ENCODE measurements at places on chromosomes 3 and 15.

DNA sequence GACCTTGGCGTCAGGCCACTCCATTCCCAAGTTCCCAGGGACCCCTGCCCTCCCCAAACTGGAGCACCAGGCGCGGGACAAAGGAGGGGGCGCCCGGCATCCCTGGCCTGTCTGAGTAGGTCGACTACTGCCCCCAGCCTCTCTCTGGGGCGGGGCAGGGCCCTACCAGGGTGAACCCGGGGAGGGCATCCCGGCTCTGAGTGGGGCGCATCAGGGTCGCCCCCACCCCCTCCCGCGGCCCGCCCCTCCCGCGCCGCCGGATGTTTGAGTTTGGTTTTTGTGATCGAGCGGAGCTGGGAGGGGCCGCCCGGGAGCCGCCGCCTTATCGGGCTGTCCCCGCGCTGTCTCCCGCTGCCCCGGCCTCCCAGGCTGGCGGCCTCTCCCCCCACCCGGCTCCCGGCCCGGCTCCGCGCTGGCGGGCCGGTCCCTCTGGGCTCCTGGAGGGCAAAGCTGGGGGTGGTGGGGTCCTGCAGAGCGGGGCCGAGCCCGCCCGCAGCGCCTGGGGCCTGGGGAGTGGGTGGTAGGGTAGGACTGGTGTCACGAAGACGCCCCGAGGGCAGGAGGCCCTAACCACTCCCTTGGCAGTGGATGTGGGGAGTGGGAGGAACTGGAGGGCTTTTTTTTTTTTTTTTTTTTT is 47.2 kb upstream of the SMAD6 start:
- no peak for DNase-seq

- no peak for DNase-seq
Observed at GRCh38 chr3:46882377-46883053, 5.0 kb downstream of the PTH1R start.

DNA sequence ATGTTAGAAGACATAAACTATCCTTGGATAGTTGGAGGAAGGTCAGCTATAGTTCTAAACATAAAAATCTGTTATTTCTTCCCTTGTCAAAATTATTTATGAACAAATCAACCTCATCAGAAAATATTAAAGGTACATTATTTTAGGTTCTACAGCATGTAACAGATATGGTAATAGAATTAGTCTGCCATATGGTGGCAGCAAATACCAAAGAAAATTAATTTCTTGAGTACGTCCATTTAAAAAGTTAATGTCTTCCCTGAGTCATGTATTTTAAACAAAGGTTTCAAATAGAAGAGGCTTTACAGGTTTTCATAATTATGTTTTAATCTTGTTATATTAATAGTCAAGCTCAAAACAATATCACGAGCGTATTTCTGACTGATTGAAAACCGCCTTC is 17.9 kb upstream of the ANKRD28 start:
- DNase-seq: no peak

- no peak for DNase-seq
Observed at GRCh38 chr15:77702211-77702957, 69.7 kb upstream of the LINGO1 start.

DNA sequence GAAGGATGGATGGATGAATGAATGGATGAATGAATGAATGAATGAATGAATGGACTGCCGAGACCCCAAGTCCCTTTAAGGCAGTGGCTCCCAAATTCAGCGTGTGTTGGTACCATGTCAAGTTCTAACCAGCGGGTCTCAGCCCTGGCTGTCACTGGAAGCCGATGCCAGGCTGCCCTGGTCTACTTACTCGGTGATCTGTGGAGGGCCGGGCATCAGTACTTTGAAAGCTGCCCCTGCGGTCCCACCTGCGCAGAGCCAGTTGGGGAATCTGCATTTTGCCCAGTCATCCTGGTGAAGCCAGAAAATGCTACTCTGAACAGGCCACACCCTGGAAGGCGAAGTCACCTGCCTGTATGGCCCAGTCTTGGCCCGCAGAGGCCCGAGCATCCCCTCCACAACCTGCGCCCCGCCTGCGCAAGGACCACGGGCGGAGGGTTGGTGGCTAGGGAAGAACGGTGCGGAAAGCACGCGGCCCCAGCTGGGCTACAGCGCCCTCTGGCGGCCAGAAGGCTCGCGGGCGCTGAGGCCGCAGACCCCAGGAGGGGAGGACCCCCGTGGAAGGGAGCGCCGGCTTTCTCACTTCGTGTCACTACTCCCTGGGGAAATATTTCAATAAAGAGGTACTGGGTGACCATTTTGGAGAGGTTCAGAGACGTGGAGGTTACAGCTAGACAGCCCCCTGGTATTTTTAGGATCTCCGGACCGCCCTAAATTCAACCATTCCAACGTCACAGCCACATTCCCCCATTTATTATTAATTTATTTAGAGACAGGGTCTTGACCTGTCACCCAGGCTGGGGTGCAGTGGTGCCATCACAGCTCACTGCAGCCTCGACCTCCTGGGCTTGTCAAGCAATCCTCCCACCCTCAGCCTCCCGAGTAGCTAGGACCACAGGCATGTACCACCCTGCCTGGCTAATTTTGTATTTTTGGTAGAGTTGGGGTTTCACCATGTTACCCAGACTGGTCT is 34.9 kb downstream of the PRKCD start:
- DNase-seq: no peak

DNA sequence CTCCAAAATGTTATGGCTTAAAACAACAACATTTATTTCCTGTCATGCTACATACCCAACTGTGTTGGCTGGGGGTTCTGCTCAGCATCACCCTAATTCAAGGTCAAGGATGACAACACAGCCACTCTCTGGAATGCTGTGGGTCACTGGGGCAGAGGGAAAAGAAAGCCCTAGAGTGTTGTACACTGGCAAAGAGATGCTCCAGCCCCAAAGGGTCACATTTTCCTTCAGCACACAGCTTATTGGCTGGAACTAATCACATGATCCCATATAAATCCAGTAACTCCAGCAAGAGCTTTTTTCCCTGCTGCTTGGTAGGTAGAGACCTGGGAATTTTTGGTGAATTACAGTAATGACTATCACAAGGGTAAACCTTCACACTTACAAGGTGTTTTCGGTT is 1041.4 kb downstream of the NTRK3 start:
- no peak for DNase-seq

GRCh38 chr3:171328419-171329082 is 131.7 kb downstream of the TNIK start:
- DNase-seq: peak; percentile 30

Measured in T-helper 1 cell (primary cell).